ENCODE measurements at places on chromosomes 13 and 19. TPM values are rescaled to one million over a fixed set of nuclear protein-coding genes. Genes with fewer than 3 reads are reported as not detected.

DNA sequence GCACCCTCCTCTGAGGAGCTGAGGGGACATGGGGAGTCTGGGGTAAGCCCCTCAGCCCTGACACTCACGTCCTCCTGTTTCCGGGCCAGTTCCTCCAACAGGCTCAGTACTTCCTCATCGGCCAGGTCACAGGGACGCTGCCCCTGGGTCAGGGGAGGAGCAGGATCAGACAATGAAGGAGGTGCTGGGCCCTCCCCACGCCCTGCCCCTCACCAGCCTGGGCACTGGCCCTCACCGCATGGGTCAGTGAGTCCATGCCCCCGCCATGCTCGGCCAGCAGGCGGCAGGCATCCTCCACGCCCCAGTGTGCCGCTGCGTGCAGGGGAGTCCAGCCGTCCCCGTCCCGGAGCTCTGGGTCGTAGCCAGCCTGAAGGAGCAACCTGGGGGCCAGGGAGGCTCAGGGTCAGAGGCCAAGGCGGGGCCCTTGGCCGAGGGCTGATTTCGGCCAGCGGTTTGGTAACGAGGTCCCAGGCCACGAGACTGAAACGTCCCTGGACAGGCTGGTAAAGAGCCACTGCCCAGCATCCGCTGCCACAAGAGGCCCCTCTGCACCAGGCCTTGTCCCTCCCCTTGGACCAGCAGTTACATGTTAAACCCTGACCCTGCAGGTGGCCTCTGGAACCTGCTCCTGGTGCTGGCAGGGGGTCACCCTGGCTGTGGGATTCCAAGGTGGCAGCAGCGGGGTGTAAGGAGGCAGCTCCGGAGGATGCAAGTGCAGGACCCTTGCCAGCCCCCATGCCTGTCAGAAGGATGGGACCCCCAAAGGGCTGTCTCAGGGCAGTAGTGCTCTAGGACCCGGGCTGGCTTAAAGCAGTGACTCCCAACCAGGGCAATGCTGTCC, 18.5 kb downstream of the PPP1R12C start:
- no peaks in the 10 kb centered on the region for H3K27me3 ChIP-seq
- H3K4me3 ChIP-seq = no peak overlapping the region
- DNase-seq = no peak
- no peaks in the 10 kb centered on the region for H3K36me3 ChIP-seq
- H3K4me1 ChIP-seq = no peaks in the 10 kb centered on the region

Gene PRRG2
- total RNA-seq = 6.0 TPM

Gene LGI4
- total RNA-seq = 2.4 TPM

Gene KLF12
- total RNA-seq = 12.3 TPM

Gene ADAT3
- 5.3 TPM for total RNA-seq
